A673 (cell line): ENCODE measurements at places on chromosomes 7 and 10. TPM values are rescaled to one million over a fixed set of nuclear protein-coding genes. Genes with fewer than 3 reads are reported as not detected.

- no peak for DNase-seq
Measured at GRCh38 chr7:78473021-78473420, 674.4 kb downstream of the PHTF2 start.

EIF5AL1 gene
- total RNA-seq, result 2.7 and 3.1 TPM in 2 replicates

CH25H gene
- 0.42 and 0.56 TPM in 2 replicates for total RNA-seq

OR6V1 gene
- not detected in 2 replicates for total RNA-seq
